ENCODE measurements at places on chromosomes 13 and 19. TPM values are rescaled to one million over a fixed set of nuclear protein-coding genes. Genes with fewer than 3 reads are reported as not detected.

FGF21 gene
- not detected for total RNA-seq

PRKCG gene
- total RNA-seq: not detected

PCSK4 gene
- total RNA-seq: 0.12 TPM

PINLYP gene
- 0.58 TPM for total RNA-seq

GFY gene
- not detected for total RNA-seq

PSG11 gene
- total RNA-seq: not detected

PPP1R12C gene
- total RNA-seq: 98.8 TPM

OR4F17 gene
- not detected for total RNA-seq
